T-cell (primary cell): ENCODE measurements at places on chromosomes 2 and 18. TPM values are rescaled to one million over a fixed set of nuclear protein-coding genes. Genes with fewer than 3 reads are reported as not detected.

GRCh38 chr2:154556146-154556545 is 142.3 kb upstream of the KCNJ3 start:
- no peaks in the 10 kb centered on the region for H3K36me3 ChIP-seq
- no peak for DNase-seq
- H3K4me1 ChIP-seq, result no peaks in the 10 kb centered on the region
- H3K27me3 ChIP-seq, result no peaks in the 10 kb centered on the region

The DNER gene
- total RNA-seq, result not detected

DNA sequence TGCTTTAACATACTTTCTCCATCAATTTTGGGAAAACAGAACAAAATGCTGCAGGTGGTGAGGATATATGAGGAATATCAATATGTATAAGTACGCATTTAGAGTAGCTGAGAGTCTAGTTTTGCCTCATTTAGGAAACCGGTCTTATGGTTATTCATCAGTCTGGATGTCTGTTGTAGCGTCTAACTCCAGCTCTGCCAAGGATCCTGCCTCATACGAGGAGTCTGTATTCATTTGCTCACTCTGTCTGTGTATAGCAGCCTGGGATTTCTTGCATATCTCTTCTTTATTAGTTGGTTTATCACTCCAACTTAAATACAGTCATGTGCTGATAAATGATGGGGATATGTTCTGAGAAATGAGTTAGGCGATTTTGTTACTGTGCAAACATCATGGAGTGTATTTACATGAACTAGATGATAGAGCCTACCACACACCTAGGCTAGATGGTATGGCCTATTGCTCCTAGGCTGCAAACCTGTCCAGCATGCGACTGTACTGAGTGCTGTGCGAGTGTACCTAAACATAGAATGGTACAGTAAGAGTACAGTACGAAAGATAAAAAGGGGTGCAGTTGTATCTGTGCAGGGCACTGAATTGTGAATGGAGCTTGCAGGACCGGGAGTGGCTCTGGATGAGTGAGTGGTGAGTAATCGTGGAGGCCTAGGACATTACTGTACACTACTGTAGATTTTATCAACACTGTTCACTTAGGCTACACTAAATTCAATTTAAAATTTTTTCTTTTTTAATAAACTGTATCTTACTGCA is 148.1 kb downstream of the ZNF407 start:
- no peaks in the 10 kb centered on the region for H3K4me1 ChIP-seq
- H3K27me3 ChIP-seq, result no peaks in the 10 kb centered on the region
- H3K36me3 ChIP-seq, result no peaks in the 10 kb centered on the region

DNA sequence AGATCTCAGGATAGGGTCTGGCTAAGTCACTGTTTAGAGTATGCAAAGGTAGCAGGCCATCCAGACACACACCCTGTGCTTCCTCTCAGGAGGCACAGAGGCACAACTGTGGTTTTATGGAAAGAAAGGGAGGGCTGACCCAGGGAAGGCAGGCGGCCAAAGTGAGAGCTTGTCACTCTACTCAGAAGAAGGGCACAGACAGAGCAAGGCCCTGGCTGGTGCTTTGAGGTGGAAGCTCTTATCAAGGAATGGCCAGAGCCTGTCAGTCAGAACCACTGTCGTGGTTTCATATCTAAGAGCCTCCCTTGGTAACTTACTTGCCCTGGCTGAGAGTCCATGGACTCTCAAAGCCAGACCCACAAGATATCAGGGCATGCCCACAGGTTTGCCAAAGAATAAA is 40.7 kb downstream of the SLC9A2 start:
- H3K27ac ChIP-seq, result no peak overlapping the region
- DNase-seq, result no peak
- H3K36me3 ChIP-seq, result no peaks in the 10 kb centered on the region
- H3K4me1 ChIP-seq, result peaks cover 3% of the 10 kb centered on the region
- no peak overlapping the region for H3K4me3 ChIP-seq
- H3K27me3 ChIP-seq, result peaks cover 4% of the 10 kb centered on the region

The ATP5F1A gene
- 198 TPM for total RNA-seq

The LHCGR gene
- not detected for total RNA-seq

- no peak overlapping the region for H3K4me3 ChIP-seq
- H3K4me1 ChIP-seq, result no peaks in the 10 kb centered on the region
- H3K27ac ChIP-seq, result no peak overlapping the region
Measured at GRCh38 chr18:51716277-51716676, 518.8 kb upstream of the MEX3C start.

The CROCC2 gene
- not detected for total RNA-seq

The RNF152 gene
- total RNA-seq, result 0.23 TPM
